ENCODE measurements at places on chromosomes 11 and 22. TPM values are rescaled to one million over a fixed set of nuclear protein-coding genes. Genes with fewer than 3 reads are reported as not detected.
A peak's percentile ranks its signal among the peaks of the same experiment; 100 is the strongest.

DNA sequence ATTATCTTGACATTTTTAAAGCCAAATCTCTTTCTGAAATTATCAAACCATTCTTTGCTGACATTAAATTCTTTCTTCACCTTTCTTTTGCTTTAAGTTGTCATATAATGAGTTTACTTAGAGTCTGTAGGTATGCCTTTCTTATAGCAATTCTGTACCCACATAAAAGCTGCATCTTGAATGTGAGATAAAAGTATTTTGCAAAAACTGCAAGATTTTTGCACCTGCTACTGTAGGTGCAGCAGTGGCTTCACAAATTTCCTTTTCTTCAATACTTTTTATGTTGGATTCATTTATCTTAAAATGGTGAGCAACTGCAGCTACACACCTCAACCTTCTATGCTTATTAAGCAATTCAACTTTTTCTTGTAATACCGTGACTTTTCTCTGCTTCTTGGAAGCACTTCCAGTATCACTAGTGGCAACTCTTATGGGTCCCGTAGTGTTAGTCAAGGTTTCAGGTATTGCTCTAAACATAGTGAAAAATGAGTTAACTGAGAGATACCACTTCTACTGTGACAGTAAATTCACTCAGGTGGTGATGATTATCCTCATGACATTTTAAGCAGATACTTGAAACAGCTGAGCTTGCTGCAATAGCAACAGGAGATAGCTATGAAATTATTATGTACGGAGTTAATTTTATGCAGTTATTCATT lies 18.8 kb downstream of the ZFP91 start:
- no peak for DNase-seq

- no peak for DNase-seq
These were observed 1336.2 kb downstream of the BRD1 start for GRCh38 chr22:48491451-48491941.

- no peak for DNase-seq
These were observed 24.7 kb downstream of the RCOR2 start for GRCh38 chr11:63892228-63892627.

DNA sequence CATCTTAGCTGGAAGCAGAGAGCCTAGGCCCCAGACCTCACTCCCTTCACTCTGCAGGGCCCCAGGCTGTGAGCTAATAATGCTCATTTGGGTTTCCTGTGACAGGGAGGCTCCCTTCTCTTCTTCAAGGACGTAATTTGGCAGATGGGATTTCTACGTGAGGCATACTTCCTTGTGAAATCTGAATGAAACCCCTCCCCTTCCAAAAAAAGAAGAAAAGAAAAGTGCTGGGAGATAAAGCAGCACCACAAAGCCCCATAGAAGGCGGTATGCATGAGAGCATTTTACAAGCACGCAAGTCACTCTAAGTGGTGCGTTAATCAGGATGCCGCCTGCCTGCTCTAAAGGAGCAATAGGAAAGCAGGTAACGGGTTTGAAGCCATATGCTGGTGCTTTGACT lies 5.7 kb downstream of the P2RX3 start:
- DNase-seq, result no peak

Gene VSIG10L2
- total RNA-seq, result not detected

Gene MRTFA
- 45.3 TPM for total RNA-seq

GRCh38 chr22:22060200-22061084 lies 77.9 kb upstream of the TOP3B start:
- DNase-seq, result peak; percentile 61

All from mucosa of descending colon (tissue), 3 donors.